ENCODE measurements at places on chromosomes 1 and 21. TPM values are rescaled to one million over a fixed set of nuclear protein-coding genes. Genes with fewer than 3 reads are reported as not detected.

LCE2B gene
- total RNA-seq, result not detected

DNA sequence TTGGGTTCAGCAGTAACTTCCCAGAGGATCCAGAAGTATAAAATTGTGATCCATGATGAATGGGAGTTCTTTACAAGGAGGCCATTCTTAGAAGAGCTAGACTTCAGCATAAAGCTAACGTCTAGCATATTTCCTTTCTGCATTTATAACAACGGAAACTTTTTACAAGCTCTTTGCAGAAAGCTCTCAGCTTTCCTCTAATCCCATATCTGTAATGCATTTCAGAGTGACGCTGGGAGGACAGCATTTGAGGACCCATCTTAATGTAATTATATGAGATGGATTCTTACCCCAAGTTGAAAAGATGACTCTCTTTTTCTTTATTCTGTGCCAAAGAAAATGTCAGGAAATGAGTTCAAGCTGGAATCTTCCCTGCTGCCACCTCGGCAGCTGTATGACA is 132.0 kb upstream of the CACHD1 start:
- DNase-seq, result no peak

DNA sequence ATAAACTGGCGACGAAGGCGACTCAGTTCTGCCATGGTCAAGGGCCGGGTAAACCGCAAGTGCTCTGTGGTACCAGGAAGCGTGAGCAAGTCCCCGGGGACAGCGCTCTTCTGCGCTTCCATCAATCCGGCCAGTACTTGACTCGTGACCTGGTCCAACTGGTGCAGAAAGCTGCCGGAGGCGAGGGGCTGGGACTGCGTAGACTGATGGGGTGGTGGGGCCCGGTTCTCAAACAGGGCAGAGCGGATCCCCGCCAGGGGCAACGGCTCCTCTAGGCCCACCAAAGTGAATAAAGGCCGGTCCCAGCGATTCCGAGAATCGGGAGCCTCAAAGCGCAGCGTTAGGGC is 852 bp downstream of the KTI12 start:
- peak; percentile 91 for DNase-seq

GRCh38 chr1:58815069-58815685 is 31.3 kb upstream of the JUN start:
- peak; percentile 86 for DNase-seq

ACTN2 gene
- 220 TPM for total RNA-seq

DNA sequence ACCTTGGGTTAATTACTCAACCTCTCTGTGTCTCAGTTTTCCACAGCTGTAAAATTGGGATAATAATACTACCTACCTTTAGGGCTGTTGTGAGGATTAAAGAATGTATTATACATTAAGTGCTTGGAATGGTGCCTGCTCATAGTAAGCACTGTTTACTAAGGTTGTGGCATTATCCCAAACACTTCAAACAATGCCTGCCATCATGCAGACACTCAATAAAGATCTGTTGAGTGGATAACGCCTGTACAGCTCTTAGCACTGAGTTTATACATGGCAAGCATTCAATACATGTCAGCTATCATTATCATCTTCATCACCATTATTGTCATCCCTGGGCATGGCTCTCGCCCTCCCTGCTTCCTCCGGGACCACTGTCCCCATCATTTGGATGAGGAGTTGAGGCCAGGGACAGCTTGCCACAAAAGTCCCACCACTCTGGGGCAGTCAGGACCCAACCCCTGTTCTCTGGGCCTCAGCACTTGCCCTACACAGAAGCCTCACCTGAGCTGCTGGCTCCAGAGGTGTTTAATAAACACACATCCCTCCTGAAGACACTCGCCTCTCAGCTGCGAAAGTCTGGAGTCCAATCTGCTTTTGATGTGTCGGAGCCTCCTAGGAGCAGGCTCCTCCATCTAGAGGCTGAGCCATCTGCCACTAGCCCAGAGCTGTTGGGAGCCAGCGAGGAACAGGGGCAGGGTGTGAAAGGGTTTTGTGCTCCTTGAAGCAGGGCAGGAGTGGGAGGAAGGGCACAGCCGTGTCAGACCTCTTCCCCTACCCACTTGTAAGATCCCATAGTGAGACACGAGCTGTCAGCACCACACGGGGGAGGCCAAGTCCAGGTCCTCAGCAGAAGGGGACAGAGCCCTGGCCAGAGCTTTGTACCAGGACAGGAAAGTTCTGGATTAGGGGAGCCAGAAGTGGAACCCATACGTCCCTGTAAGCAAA is 80.9 kb upstream of the ZC3H12A start:
- DNase-seq, result no peak

DNA sequence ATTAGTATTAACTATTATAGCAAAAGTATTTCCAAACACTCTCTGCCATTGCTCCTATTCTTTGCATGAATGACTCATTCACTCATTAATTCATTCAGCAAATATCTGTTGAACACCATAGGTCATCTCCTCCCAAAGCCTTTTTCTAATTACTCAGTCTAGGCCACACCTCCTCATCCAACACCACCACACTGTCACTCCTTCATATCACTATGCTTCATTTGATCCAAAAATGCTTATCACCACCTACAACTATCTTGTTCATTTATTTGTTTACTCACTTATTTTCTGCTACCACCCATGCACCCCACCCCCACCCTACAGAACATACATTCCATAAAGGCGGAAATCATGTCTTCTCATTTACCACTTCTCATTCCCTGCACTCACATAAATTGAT is 94.4 kb upstream of the TNFSF4 start:
- no peak for DNase-seq
